ENCODE measurements at places on chromosomes 6 and 20.

DNA sequence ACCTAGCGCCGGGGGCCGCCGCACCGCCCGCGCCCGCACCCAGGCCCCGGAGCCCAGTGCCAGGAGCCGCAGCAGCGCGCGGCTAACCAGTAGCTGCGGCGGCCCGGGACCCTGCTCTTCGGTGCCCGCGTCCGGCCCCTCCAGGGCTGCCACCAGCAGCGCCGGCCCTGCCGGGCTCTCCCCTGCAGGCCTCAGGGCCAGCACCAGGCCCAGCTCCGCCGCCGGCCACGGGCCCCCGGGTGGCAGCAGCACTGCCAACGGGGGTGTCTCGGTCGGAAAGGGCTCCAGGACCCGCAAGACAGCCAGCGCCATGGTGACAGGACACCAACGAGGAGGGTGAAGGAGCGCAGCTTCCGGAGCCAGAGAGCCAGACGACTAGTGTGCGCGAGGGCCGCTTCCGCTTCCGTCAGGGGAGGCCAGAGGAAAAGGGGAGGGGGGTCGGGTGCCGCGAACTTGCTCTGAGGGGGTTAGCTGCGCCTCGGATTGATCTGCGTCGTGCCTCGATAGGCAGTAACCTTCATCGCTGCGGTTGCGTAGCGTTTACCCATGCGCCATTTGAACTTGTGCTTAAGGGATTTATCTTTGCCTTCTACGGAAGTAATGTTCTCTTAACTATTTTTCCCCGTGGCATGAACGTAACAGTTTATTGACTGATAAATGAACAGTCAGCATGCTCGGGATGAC is at the start of gene PEX6:
PEX6 (minus strand) TSS at position 343 of the 684 bp plus-strand sequence; CDS start at position 312, 31 bp downstream.
- DNase-seq: peak; percentile 84

- DNase-seq: no peak
Measured at GRCh38 chr6:144317736-144318135, 32.6 kb downstream of the UTRN start.

- no peak for DNase-seq
Measured at GRCh38 chr20:60559462-60559861, 601.2 kb downstream of the CDH26 start.

DNA sequence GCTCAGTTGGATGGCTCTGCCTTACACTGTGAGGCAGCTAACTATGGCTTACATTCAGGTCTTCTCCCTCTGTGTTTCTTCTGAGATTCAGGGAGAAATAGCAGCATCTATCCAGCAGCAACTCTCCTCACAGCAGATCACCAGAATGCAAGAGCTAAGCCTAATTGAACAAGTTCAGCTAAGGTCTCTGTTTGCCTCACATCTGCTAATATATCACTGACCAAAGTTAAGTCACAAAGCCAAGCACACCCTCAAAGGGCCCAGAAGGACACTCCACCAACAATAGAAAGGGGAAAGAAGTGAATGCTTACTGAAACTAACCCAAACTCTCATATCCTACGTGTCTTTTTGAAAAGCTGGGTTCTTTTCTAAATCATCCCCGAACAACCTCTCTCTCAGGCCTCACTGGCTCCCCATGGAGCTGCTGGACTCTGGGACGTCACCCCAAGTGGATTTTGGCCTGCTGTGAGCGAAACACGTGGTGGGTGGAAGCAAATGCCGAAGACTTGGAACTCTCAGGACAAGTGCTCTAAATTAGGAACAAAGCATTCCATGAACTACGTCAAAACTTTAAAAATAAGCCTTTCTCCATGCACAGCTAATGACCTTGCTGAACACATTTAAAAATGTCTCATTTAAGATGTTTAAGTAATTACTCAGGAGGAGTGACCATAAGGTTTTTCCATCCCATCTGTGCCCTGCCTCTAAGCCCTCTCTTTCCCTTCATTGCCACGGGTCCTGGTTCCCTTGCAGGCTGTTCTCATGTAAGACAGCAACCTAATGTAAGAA is 167.5 kb upstream of the PLCB4 start:
- peak; percentile 18 for DNase-seq

DNA sequence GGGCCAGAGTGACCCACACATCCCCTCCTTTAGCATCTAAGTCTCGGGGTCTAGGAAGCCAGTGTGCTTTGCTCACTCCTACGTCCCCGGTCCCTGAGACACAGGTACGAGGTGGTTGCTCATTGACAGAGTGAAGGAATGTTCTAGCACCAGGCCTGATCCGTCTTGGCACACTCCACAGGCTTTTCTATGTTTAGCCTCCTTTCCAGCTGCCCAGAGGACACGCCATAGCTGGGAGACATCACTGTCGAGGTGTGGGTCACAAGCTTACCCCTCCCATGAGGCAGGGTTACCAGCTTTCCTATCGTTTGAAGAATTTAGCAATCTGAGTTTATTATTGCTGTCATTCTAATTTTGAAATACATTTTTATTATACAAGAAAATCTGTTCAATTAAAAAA is 30.4 kb upstream of the IER3 start:
- no peak for DNase-seq

GRCh38 chr20:43507150-43508080 is at the start of gene L3MBTL1:
TSS of gene L3MBTL1 (plus strand) at chr20:43507697. CDS start at chr20:43513504, 5,807 bp downstream.
- no peak for DNase-seq

DNA sequence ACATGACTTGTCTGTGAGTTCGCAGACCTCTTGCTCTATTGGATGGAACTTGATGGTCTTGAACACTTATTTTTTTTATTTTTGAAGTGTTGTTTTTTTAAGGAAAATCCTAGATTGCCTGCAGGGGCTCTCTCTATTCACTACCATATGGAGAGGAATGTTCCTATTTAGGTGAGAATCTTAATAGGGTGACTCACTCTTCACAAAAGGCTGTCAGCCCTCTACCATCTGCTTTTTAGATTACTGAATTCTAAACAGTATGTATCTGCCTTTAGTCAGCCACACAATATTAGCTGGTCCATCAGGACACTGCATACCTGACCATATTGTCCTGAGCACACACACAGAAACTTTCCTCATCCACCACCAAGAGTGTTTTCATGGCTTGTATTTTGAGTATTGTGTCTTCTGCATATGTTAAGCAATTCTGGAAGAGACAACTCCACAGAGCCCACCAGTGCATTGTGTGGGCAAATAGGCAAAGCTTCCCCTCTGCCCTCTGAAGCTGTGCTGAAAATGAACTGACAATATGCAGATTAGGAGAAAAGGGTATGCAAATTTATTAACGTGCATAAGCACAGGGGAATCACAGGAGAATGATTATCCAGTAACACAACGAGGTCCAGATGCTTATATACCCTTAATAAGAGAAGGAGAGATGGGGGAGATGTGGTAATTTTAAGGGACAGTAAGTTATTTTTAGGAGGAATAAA is 6.6 kb upstream of the BTBD9 start:
- no peak for DNase-seq

DNA sequence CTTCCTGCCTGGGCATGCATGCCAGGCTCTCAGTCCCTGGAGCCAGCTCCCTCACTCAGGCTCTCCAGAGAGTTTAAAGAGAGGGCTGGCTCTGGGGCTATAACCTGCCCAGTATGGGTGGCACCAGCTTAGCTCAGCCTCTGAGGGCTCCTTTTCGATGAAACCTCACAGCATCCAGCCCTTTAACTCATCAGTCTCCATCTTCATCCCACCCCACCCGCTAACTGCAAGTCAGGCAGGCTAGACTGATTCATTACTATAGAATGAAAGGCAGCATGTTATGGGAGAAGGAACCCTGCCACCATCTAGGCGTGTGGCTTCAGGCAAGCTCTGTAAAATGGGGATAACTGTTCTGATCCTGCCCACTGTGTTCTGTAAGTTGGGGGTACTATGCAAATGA is 53.5 kb downstream of the RAB44 start:
- no peak for DNase-seq

DNA sequence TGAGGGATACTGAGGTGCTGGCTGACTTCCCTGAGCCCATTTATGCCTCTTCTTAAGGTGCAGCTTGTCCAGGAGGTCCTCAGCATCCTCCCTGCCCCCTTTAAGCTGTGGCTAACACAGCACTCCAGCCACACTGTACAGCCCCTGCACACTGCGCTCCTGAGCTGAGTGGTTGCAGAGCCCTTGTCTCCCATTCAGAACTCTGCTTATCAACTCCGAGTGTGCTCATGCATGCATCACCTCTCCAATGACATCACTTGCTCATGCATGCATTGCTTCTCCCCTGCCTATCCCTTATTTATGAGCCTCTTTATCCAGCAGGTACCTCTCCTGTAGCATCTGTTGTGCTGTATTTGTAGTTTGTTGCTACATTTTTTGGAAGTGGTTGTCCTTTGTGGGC is 124.6 kb downstream of the AIG1 start:
- no peak for DNase-seq

- DNase-seq: peak; percentile 58
Measured at GRCh38 chr6:4510317-4510716, 265.9 kb upstream of the CDYL start.

- DNase-seq: no peak
Measured at GRCh38 chr6:45631396-45631795, 253.7 kb upstream of the SUPT3H start.

DNA sequence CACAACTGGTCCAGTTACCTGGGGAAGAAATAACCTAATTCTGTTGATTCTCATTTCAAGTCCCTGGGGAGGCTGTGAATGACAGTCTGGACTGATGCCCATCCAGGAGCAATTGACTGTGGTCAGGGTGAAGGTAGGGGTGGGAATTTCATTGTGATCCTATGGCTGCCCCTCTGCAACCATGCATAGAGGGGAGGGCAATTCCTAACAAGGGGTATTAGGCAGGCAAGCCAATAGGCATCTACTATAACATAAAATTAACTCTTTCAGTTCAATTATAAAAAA is 44.0 kb upstream of the TRAM2 start:
- DNase-seq: no peak

DNA sequence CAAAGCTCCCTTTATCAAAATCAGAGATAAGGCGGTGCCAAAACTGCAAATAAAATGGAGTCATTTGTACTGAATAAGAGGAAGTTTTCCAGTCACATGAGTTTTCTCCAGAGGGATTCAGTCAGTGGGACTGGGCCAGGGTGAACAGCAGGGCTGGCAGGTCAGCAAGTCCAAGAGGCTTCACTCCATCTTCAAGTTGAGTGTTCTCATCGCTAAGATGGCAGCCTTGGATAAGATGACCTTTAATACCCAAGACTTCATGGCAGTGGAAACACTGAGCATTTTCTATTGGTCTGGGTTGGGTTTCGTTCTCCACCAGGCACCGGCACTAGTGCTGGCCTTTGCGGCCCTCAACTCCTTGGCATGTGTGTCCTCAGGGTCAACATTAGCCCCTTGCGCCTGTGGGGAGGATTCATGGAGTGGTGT is 29.3 kb upstream of the IGF2R start:
- no peak for DNase-seq

- no peak for DNase-seq
Measured at GRCh38 chr20:35503841-35504561, 25.5 kb downstream of the C20orf173 start.

- DNase-seq: no peak
Measured at GRCh38 chr6:72416744-72417465, 205.0 kb upstream of the KCNQ5 start.

DNA sequence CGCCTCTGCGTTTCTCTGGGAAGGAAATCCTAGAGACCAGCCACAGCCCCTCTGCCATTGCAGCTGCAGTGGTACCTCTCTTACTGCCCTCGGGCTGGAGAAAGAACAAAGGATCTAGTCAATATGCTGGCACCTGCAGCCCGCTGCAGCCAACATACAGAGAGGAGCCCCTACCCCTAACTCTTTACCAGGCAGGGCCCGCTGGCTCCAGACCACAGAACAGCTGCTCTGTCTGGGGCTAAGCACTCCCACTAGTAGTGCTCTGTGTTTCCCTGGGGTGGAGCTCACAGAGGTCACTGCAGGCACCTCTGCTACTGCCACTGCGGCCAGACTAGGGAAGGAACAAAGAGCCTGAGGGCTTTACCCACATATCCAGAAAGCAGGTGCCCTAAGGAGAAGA is 93.8 kb upstream of the IMPG1 start:
- no peak for DNase-seq

- DNase-seq: no peak
Measured at GRCh38 chr6:43296780-43297497, 1.1 kb upstream of the SLC22A7 start.

GRCh38 chr6:36642913-36643817 is 35.3 kb upstream of the CDKN1A start:
- DNase-seq: no peak

DNA sequence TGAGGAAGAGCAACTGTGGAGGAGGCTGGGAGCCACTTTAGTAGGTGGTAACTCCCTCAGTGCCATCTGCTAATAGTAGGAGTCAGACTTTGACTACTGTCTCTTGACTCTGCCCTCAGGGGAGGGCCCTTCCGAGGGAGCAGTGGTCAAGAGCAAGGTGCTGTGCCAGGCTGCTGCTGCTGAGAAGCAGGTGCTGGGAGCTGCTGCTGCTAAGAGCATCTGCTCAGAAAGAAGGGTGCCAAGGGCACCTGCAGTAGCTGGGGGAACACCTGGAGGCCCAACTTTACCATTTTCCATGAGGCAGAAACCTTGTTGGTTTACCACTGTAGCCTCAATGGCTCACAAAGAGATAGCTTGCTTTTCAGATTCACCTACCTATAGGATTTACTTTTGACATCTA is 18.5 kb downstream of the GGTLC1 start:
- DNase-seq: no peak

DNA sequence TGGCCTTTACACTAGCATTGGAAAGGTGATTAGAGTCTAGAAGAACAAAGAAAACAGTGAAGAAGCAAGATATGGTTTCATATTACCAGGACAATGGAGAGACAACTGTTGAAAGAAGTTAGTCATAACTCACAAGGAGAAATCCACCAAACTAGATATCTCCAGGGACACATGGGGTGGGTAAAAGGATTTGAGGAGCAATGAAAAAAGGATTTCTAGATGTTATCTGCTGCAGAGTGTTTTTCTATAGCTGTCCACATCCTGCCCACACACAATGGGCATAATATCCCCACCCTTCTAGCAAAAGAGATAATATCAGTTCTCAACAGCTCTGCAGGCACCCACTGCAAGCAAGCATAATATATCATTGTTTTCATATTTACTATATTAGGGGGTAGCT is 303.1 kb downstream of the HAO1 start:
- DNase-seq: no peak

GRCh38 chr6:148385379-148385778 is 42.7 kb downstream of the SASH1 start:
- DNase-seq: no peak

GRCh38 chr6:157741948-157742556 is 81.0 kb upstream of the SNX9 start:
- DNase-seq: no peak

DNA sequence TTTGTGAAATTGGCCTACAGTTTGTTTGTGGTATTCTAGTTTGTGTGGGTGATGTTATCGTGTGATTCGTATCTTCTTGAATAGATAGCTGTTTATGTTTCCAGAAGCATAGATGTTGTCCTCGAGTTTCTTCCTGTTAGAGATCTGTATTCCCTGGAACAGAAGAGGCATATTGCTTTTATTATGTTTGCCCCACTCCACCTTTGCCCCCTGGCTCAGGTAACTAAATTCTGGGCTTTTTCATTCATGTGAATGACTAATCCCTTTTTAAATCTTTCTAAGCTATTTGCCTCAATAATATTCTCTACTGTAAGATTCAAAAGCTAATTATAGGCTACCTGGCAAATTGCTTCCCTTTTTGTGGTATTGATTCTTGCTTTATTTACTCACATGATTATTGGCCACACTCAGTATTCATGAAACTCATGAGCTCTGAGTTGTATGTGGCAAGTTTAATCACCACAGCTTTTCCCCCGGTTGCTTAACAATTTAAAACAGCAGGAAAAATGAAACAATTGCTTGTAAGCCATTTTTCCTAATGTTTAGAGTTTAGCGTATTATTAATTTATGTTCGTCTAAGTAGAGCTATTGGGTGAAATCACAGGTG is 12.6 kb downstream of the RNF217 start:
- no peak for DNase-seq
